Stimulated activated CD4-positive, alpha-beta T cell treated with anti-CD3 and anti-CD28 coated beads, Interleukin-15, amount 100 ng/mL, for 48 hours (primary cell): ENCODE measurements at places on chromosomes 4 and X.

DNA sequence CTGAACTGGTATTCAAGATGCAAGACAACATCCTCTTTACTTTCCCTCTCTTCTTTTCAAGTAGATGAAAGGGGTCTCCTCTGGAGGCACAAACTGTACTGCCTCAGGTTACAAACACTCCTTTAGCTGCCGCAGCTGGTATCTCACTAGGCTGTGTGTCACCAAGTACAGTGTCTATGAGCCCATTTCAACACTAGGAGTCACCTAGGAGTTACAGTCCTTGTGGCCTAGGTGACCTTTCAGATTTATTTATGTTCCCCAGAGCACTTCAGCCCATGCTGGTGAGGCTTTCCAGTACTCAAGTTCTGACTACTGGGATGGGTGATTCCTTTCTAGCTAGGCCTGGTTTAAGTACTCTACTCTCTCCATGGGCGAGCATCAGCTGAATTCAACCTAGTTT, 32.4 kb upstream of the TMLHE start:
- DNase-seq = no peak

- no peak for DNase-seq
Observed at GRCh38 chr4:107877361-107877760, 52.6 kb downstream of the SGMS2 start.

DNA sequence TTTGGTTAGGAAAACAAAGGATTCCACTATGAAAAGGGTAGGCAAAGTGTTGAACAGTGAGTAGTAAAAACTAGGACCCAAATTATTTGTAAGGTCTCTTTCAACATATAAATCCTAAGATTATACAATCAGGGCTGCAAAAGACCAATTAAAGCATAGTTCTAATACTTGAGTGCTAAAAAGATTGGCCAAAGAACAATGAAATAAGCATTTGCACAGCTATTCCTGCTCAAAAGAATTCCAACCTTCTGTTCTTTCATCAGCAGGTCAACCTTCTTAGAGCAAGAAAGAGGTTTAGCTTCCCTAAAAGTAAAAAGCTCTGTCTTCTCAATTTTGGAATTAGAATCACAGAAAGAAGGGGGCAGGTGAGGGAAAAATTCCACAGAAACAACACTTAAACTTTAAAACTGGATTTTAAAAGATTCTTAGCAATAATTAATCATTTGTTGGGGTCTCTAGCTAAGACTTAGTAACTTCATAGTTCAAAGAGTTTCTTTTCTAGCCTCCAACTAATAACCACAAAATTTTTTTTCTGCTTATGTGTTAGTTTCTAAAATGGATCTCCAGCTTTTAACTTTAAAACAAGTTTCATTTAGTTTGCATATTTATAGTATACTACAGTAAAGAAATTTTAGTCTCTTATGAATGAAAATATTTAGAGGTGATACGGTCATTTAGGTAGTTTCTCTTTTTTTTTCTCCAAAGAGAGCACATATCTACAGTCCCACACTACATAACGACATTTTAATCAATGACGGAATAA, 16.3 kb downstream of the TSPAN5 start:
- no peak for DNase-seq

DNA sequence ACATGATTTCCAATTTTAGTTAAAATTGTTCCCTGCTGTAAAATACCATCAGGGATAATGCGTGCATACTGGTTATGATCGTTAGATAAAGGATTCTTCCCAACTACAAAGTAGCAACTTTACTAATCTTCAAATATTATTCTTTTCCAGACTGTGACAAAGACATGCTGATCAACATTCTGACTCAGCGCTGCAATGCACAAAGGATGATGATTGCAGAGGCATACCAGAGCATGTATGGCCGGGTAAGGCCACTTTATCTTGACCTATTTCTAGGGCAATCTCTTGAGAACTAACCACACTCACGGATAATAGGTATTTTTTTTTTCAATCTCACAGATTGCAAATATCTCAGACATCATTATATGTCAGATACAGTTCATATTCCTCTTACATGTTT, 47.0 kb downstream of the ANXA10 start:
- no peak for DNase-seq

DNA sequence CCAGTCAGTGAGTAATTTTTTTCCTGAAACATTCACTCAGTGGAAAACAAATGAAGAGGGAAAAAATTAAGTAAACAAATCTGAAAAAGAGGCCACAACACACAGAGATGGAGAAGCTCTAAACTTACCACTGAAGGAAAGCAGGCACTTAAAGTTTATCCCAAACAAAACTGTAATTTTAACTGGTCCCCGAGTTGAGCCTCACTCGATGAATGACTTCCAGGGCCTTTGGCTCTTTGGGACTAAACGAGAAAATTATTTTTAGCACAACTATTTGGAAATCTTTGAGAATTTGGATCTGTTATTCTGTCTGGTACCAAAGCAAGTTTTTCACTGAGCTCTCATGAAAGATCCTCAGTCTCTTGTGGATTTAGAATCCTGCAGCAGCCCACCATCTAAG, at the start of gene C1QTNF7:
Gene C1QTNF7 (plus strand): TSS at position 333 of the 400 bp plus-strand sequence. CDS start 7,711 bp downstream, outside the sequence.
- DNase-seq = no peak

DNA sequence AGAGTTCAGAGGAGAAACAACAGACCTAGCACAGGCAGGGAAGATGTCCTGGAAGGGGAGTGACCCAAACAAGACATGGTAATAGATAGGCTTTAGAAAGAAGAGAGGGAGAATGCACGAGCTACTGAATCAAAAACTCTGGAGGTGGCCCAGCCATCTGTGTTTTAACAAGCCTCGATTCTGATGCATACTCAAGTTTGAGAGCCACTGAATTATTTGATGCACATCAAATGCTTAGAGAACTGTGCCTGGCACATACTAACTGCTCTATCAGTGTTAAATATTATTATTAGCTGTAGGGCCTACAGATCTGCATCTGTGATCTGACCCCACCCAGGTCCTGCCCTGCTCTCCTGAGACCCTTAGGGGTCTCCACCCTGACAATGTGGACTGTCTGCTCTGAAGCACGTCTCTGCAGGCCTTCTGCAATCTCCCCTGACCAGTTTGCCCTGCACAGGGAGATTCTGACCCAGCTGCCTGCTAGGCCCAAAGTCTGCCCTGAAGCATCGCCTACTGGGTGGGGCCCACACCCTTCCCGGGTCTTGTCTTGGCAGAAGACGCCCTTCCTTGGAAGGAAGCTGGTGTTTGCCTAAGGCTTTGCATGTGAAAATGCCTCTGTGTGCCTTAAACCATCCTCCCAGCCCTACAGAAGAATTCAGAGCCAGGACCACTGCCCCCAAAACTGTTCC, 201.5 kb upstream of the KLF3 start:
- no peak for DNase-seq
